ENCODE measurements at places on chromosomes 1 and 21.
A peak's percentile ranks its signal among the peaks of the same experiment; 100 is the strongest.

GRCh38 chr1:53460666-53461322 lies 1.6 kb downstream of the DMRTB1 start:
- no peak for DNase-seq

DNA sequence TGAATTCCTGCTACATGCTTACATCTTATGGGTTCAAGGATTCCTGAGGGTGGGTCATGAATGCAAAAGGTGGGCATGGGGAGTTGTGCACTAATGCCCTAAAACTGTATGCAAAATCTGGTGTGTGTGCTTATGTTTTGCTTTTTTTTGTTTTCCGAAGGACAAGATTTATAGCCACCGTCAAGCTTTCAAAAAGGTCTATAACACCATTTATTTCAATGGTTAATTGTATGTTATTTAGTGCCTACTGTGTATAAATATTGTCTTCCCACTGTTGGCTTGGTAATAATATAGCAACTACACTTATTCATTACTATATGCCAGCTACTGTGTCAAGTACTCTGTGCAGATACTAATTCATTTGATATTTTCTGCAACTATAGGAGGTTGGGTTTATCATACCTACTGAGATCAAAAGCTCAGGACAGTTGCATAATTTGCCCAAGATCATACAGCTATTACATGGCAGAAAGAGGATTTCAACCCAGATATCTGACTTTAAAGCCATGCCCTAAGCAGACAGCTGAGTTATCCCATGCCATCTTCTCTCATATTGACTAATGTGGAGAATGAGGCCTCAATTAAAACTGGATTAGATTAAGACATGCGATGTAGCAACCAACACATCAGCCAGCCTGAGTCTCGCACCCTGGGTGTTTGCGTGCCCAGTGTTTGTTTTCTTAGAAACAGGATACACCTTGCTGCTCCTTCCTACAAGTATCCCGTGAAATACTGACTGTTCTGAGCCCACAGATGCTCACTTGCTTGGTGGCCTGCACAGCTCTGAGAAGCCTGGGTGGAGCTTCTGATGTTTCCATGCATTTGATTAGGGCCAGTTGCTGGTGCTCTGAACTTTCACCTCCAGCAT lies 34.6 kb downstream of the GADD45A start:
- DNase-seq: no peak

DNA sequence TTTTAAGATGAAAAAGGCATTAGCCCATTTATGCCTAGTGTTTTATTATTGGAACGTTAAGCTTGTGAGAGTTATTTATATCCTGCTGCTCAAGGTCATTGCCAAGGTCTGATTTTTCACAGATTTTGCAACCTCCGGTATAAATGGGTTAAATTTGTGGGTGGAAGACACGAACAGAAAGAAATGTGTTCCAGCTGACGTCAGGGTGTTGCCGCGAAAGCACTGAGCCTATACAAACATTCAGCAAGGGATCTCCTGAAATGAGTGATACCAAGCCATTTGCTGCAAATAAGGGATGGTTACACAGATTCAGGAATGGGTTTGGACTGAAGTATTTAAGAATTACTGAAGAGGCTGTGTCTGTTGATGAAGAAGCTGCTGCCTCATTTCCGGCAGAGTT lies 32.2 kb downstream of the TMED5 start:
- no peak for DNase-seq

DNA sequence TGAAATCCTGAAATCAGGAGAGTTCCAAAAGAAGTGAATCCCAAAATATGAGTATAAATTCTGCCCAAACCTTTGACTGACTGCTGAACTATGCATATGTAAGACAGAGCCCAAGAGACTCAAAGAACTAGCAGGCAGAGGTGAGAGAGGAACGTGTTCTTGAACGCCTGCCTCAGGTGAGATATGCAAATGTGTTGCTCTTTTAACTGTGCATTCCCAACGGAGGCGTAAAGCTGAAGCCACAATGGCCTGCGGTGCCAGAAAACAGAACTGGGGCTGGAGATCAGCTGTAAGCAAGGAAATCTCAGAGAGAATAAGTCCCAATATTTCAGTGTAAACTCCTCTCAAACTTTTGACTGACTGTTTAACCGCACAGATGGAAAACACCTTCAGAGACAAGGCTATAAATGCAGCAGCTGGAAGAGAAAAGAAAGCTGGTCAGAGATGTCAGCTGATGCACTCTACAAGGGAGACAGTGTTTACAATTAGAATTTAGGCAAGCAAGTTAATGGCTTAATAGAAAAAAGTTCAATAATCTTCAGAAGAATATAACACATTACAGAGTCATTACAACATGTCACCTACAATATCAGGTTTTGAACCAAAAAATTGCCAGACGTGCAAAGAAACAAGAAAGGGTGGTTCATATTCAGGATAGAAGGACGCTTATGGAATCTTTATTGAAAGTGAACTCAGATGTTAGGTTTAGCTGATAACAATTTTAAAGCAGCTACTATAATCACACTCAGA lies 43.0 kb upstream of the TRIM67 start:
- DNase-seq: no peak

- DNase-seq: no peak
Measured at GRCh38 chr1:244209955-244210354, 158.9 kb downstream of the ZBTB18 start.

DNA sequence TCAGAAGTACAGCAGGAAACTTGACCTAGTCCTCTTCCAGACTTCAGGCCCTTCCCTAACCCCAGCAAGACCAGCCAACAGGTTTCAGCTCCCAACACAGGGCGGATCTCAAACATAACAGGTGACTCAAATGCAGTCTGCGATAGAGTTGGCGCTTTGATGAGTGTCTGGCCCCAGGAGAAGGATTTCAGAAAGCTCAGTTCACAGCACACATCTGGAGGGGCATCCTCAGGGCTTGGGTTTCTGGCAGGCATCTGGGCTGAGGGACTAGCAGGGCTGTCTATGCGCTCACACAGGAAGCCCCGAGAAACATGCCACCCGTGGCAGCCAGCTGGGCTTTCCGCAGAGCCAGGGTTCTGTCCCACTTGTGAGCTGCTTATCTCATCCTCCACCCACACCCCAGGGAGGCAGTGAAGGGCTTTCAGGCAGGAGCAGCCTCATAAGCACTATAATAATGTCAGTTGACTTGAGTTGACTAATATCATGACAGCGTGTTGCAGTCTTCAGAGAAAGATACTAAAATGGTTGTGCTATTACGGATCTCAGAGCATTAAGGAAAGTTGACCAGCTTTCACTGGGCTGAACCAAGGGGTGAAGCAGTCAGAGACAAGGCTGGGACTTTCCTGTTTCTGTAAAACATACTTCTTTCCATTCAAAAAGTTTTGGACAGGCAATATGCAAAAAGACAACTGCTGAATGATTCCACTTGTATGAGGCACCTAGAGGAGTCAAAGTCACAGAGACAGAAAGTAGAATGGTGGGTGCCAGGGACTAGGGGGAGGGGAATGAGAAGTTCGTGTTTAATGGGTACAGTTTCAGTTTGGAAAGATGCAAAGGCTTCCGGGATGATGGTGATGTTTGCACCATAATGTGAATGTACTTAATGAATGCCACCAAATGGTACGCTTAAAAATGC lies 233.0 kb upstream of the IRF2BP2 start:
- DNase-seq: no peak

DNA sequence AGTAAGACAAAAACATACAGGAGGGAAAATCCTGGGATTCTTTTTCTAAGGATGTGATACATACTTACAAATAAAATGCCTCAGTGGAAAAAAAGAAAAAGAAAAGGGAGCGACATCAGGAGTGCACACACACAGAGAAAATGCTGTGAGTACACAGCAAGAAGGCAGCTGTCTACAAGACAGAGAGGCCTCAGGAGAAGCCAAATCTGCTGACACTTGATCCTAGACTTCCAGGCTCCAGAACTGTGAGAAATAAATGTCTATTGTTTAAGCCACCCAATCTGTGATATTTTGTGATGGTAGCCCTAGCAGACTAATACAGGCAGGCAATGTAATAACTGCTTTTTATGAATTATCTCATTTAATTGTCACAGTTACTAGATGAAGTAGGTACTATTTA lies 17.0 kb upstream of the TRIM45 start:
- DNase-seq: no peak

DNA sequence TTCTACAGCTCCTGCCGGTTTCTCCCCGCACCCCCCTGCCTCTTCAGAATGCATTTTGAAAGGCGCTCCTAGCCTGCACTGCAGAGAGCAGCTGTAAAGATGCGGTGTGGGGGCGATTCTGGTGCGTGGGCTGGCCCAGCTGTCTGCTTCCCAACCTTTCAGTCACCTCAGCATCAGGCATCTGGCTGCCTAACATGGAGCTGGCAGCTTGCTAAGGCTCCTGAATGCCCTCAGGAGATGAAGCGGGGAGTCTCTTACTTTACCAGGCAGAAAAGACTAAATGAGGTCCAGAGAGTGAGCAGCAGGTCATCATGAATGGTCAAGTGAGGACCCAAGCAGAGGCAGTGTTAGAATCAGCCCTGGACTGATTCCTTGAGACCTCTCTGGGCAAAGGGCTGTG lies 8.7 kb downstream of the IER5 start:
- DNase-seq: no peak

DNA sequence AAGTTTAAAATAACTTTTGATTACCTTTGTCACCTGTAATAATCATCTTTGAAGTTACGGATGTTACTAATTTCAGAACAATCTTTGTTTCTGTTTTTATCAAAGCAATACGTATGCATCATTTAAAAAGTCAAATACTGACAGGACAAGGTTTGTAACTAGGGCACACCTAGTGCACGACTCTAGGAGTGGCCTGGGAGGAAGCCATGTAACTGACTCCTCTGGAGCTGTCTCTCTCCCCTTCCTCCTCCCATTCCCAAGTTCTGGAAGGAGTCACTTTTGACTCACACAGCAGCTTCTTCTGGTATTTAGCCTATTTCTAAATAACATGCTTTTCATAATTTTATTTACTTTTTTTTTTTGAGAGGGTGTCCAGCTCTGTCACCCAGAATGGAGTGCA lies 11.8 kb upstream of the RAP1GAP start:
- DNase-seq: no peak

DNA sequence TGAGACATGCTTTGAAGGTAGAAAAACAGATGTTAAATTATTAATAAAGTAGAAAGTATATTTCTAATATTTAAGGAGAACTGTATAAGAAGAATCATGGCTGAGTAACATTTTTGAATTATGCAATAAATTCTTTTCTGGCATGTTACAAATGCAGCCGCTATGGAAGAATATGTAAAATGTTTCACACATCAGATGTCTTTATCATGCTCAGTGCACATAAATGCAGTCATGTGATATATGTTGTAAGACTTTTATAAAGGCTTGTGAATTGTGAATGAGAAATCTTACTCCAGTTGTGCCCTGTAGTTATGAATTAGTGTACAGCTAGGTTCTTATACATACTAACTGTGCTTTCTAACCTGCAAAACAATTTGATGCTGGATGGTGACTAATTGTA lies 53.5 kb downstream of the LRRC8B start:
- DNase-seq: no peak

- no peak for DNase-seq
Measured at GRCh38 chr1:27787895-27788294, 14.9 kb downstream of the STX12 start.

- DNase-seq: peak; percentile 44
Measured at GRCh38 chr1:22709891-22710700, 543 bp upstream of the EPHB2 start.

- no peak for DNase-seq
Measured at GRCh38 chr21:17524635-17525034, 11.8 kb downstream of the CXADR start.

DNA sequence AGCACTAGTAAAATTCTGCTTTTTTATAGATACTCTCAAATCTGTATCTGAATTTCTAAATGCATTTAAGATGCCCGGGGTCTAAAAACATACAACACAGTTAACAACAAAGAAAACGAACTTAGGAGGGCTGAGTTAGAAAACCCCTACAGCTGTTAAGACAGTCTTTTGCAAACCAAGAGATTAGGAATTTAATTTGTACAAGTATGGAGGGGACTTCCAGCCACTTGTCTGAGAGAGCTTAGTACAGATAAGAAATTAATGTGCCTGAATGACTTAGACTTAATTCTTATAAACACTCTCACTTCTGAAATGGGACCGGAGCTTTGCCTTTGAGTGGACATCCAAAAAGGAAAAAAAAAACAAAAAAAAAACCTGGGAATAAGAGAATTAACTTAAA lies 61.6 kb downstream of the SMYD3 start:
- DNase-seq: no peak

GRCh38 chr1:82139751-82140468 lies 339.2 kb downstream of the ADGRL2 start:
- DNase-seq: no peak

DNA sequence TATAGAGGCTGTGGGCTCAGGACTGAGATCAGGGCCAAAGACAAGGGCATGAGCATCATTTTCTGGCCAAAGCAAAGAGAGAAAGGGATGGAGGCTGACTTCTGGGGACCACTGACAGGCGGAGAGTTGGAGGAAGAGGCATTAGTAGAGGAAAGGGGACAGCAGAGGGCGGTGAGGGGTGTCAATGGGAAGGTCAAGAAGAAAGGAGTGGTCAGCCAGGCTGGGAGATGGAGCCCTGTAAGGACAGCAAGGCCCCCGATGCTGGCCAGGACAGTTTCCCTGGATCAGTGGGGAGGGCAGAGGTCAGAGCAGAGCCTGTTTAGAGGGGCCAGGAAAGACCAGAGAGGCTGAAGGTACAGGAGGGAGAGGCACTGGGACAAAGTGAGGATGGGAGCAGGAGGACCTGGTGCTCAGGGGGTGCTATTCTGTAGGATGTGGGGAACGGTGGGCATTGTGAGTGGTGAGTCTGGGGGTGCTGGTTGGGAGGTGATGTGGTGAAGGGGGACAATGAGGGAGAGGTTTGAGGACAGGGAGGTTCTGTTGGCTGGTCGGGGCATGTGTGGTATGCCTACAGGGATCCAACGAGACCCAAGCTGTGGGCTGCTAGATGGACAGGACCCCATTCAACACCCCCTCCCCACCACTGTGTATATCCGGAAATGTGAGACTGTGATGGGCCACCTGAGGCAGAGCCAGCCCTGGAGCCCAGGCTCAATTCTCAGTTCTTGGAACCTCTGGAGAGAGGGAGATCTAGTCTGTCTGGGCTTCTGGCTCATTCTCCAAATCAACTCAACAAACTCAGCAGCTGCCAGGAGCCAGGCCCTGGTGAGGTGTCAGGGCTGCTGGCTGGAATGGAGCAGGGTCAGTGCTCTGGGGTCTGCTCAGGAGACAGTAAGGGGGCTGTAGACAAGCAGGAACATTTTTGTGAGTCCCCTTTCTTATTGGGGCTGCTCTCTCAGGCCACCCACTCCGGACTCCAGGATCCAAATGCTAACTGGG lies 1.4 kb upstream of the FAM151A start:
- DNase-seq: no peak

Data from dorsolateral prefrontal cortex (tissue), 122 donors.